ENCODE measurements at places on chromosomes 6 and 20. TPM values are rescaled to one million over a fixed set of nuclear protein-coding genes. Genes with fewer than 3 reads are reported as not detected.

Gene MLN
- not detected for total RNA-seq

Gene NAPB
- total RNA-seq: 22.2 TPM

Gene TMEM200A
- total RNA-seq: 13.6 TPM

GRCh38 chr6:147167576-147168461 is 36.4 kb upstream of the STXBP5 start:
- peaks cover 2% of the 10 kb centered on the region for H3K4me1 ChIP-seq
- H3K27ac ChIP-seq: no peak overlapping the region
- H3K27me3 ChIP-seq: no peaks in the 10 kb centered on the region
- H3K36me3 ChIP-seq: no peaks in the 10 kb centered on the region
- H3K4me3 ChIP-seq: no peak overlapping the region
